ENCODE measurements at places on chromosomes 2 and 18.

DNA sequence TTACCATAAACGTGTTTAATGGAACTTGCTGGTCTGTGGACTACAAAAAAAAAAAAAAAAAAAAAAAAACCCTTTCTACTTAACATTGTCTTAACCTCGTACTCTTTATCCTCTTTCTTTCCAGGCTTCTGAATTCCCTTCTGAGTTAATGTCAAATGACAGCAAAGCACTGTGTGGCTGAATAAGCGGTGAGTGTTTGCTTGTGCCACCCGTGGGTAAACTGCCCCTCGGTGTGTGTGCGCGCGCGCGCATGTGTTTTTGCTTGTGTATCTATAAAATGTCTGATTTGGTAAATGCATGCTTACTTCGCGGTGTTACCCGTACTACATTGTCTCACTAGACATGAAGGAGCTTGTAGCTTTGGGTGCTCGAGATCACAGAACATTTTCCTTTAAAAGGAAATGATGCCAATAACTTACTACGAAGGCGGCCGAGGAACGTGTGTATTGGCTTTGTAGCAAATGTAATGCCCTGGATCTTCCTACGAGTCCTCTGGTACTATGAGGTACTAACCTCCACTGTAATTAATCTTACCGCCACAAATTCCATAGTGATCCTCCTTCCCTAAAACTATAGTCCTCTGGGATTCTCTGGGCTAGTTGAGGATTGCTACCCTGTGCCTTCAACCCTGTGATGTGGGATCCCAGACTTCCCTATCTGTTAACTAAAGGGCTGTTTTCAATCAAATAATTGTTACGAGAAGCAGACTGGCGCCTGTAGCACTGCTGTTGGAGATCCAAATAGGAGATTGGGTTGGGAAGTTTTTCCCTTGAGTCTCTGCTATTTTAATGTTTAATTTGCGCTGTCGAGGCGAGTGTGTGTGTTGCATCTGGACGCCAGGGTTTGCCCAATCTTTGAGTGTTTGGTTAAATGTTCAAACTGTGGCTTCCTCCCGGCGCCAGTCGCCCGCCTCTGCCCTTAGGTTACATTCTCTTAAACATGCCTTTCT lies 1.1 kb downstream of the ID2 start:
- DNase-seq: peak; percentile 36

- no peak for DNase-seq
Measured at GRCh38 chr2:45134726-45135125, 125.5 kb upstream of the SIX2 start.

GRCh38 chr2:191222507-191222906 lies 22.7 kb upstream of the MYO1B start:
- DNase-seq: no peak

DNA sequence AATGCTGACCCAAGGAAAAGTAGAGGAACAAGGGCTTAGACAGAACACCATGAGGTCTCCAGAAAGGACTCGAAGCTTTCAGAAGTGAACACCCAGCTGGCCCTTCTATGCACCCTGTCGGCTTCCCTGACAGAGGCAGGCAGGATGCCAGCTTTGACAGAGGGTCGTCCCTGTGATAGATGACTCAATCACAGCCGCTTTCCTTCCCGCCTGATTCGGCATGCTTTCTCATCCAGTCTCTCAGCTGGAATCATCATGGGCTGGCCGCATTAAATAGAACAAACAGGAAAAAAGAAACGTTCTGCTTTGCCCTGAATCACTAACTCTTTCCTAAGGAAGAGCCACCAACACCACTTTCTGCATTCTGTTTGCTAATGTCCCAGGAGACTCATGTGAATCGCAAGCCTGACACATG lies 140.3 kb upstream of the RAB12 start:
- DNase-seq: no peak

DNA sequence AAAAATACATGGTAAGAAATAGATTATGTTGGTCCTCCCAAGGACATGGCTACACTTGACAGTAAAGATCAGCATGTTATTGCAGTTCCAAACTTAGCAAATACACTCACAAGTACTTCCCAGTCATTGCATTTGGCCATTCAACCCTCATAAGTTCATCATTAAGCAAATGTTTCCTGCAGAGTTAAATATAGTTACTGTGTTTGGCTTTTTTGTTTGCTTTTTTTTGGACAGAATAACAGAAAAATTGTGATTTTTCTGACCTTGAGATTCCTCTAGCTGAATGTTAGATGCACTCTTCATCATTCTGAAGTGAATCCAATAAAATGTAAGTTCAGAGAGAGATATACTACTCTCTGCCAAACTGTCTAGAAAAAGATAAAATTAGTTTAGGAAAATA lies 295.3 kb downstream of the GPD2 start:
- DNase-seq: no peak

GRCh38 chr18:22113144-22113844 lies 56.1 kb upstream of the GATA6 start:
- DNase-seq: no peak

- no peak for DNase-seq
Measured at GRCh38 chr2:44130441-44130840, 38.2 kb upstream of the PPM1B start.

DNA sequence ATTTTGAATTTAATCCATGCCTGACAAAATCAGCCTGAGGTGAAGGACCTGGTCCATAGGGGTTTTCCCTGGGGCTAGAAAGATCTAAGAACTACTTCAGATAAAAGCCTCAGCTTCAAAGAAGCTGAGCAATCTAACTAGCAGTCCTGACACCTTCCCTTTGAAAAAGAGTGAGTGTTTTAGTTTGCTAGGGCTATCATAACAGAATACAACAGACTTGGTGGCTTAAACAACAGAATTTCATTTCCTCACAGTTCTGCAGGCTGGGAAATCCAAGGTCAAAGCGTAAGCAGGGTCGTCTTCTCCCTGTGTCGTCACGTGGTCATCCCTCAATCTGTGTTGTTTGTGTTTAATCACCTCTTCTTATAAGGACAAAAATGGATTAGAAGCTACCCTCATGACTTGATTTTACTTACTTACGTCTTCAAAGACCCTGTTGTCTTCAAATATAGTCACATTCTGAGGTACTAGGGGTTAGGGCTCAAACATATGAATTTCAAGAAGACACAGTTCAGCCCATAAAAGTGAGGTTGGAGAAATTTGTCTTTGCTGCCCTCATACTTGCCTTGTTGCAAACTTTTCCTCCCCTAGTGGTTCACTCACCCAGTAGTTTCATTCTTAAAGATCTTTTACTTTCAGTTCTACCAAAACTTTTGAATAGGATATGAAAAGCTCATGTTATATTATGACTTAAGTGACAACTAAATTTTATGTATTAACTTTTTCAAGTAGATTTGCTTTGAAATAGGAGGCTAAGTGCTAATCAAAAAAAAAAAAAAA lies 673.8 kb downstream of the ARHGAP15 start:
- no peak for DNase-seq

DNA sequence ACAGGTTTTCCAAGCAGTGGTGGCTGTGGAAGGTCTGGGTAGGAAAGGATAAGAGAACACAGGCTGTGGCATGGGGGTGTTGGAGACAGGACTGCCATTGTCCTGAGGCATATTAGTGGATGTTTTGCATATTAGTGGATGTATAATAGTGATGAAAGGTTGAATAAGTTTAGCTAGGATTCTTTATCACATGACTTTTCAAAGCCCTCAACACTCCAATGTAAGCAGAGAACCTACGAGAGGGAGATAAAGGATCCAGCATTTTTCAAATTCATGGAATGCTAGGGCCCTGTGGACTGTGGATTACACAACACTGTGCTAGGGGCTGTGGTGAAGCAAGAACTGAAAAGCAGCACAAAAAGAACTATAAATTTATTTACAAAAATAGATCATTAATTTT lies 63.2 kb downstream of the POLE4 start:
- no peak for DNase-seq

DNA sequence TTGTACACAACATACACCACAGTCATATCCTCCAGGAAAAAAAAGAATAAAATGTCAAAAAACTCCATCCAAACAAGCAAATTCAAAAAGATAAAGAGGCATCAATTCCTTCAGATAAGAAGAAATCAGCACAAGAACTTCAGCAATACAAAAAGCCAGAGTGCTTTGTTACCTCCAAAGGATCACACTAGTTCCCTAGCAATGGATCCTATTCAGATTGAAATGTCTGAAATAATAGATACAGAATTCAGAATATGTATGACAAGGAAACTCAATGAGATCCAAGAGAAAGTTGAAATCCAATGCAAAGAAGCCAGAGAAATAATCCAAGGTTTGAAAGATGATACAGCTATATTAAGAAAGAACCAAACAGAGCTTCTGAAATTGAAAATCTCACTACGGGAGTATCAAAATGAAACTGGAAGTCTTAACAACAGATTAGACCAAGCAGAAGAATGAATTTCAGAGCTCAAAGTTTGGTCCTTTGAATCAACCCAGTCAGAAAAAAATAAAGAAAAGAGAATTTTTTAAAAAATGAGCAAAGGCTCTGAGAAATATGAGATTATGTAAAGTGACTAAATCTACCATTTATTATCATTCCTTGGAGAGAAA lies 80.6 kb downstream of the TRABD2A start:
- DNase-seq: no peak

DNA sequence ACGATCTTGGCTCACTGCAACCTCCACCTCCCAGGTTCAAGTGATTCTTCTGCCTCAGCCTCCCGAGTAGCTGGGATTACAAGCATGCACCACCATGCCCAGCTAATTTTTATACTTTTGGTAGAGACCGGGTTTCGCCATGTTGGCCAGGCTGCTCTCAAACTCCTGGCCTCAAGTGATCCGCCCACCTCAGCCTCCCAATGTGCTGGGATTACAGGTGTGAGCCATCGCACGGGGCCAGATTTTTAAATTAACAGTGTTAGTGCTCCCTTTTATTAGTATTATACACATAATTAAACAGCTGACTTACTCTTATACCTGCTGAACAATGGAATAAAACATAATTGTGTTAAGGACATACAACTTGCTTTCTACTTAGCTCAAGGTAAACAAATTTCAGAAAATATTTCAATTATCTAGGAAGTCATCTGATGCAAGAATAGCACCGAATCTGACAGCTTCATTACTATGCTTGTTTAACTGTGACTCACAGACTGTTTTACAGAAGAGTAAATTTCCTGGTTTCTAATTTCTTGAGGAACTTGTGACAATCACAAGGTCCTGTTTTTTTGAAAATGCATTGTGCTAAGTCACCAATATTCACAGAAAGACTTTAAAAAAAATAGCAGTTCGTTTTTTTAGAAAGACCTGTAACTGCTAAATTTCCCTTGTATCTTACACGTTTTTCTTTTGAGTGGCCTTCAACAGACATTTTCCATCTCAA lies 51.2 kb downstream of the SPIRE1 start:
- DNase-seq: no peak

- no peak for DNase-seq
Measured at GRCh38 chr2:237451643-237452469, 35.2 kb upstream of the MLPH start.

DNA sequence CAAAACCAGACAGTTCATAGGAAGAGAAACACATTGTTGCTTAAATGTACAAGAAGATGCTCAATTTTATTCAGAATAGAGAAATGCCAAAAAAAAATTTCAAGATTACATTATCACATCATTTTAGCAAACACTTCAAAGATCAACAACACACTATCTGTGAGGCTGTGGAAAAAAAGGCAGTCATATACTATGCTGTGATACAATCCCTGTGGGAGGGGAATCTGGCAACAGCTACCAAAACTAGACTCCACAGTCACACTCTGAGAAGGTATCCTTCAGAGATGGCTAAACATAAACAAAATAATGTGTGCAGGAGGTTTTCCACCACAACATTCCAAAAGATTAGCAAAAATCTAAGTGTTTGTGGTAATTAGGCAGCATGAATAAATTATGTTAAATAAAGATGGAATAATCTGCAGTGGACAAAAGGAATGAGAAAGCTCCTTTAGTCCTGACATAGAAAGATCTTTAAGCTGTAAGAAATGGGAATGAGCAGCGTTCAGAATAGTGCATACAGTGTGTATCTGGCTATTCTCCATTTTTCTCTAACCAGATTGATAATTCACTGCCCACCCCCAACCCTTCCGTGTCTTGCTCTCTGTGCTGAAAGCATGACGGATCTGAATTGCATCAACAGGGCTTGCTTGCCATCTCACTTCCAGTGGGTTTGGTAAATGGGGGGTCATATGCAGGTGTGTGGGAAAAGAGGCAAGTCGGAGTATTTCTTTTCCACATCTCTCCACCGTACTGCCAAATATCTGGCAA lies 329.6 kb downstream of the MBD2 start:
- DNase-seq: no peak

- DNase-seq: no peak
Measured at GRCh38 chr18:77651441-77651840, 401.8 kb downstream of the GALR1 start.

All from NCI-H1105 (cell line).